ENCODE measurements at places on chromosomes 2 and 18. TPM values are rescaled to one million over a fixed set of nuclear protein-coding genes. Genes with fewer than 3 reads are reported as not detected.

DNA sequence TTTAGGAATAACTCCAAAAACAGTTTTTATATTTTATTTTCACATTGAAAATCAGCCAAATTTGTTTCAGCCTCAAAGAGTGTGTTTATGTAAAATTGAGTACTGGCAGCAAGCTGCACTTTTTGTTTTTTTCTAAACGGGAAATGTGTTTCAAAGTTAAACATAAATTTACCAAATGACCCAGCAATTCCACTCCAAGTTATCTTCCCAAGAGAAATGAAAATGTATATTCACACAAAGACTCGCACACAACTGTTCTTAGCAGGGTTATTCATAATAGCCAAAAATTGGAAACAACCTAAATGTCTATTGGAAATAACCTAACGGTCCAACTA is 9.3 kb downstream of the ALPK2 start:
- no peak for DNase-seq

DNA sequence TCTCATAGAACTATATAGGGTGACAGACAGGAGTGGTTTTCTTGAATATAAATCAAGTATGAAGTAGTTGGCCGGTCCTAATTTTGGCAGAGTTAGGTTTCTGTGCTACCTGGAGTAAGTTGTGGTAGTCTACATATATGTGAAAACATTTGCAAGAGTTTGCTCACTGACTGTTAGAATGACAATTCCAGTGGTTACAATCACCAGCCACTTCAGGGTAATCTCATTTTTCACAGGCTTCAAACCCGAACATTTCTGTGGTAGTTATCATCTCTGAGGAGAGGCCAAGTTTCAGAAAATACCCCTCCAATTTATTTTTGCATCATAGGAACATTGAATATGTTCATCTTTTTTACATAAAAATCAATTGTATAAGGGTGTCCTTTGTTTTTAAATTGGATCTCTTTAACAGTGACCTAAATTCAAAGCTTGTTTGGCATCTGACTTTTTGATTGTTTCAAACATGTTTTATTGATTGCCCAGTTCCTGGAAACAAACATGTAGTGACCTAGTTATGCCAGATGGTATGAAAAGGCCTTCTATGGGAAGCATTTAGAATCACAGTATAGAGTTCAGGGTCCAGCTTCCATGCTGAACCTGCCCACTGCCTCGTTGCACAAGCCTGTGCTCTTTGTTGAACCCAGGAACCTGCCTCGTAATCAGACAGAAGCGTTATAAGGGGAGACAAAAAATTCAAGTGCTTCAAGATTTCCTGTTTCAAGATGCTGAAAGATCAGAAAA is 250.6 kb downstream of the LTBP1 start:
- no peak for DNase-seq

DNA sequence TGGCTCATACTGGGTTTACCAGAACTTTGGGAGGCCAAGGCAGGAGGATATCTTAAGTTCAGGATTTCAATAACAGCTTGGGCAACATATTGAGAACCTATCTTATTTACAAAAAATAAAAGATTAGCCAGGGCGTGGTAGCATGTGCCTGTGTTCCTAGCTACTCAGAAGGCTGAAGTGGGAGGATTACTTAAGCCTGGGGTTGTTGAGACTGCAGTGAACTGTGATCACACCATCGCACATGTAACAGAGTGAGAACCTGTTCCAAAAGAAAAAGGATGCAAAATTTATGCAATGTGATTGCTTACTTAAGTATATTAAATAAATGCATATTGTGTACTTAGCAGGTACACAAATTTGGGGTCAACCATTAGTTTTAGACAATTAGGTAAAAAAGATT is 768.9 kb upstream of the CDH7 start:
- DNase-seq: no peak

- DNase-seq: no peak
These were observed 94.3 kb upstream of the ITGB6 start for GRCh38 chr2:160294339-160294803.

- peak; percentile 74 for DNase-seq
These were observed 86.8 kb upstream of the DNER start for GRCh38 chr2:229800997-229801754.

DNA sequence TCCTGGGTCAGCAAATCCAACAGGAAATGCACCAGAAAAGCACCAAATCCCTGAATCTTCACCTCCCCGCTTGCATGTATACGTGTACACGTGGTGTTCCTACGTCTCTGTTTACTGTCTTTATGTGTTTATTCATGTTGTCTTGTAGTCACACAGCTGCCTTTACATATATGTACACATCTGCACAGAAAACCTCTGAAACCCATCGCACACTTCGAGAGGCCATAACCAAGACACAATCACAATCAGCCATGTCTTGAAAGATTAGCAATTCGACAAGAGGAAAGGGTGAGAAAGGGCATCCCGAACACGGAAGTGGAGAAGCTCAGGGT is 98.1 kb downstream of the PLB1 start:
- DNase-seq: no peak

DNA sequence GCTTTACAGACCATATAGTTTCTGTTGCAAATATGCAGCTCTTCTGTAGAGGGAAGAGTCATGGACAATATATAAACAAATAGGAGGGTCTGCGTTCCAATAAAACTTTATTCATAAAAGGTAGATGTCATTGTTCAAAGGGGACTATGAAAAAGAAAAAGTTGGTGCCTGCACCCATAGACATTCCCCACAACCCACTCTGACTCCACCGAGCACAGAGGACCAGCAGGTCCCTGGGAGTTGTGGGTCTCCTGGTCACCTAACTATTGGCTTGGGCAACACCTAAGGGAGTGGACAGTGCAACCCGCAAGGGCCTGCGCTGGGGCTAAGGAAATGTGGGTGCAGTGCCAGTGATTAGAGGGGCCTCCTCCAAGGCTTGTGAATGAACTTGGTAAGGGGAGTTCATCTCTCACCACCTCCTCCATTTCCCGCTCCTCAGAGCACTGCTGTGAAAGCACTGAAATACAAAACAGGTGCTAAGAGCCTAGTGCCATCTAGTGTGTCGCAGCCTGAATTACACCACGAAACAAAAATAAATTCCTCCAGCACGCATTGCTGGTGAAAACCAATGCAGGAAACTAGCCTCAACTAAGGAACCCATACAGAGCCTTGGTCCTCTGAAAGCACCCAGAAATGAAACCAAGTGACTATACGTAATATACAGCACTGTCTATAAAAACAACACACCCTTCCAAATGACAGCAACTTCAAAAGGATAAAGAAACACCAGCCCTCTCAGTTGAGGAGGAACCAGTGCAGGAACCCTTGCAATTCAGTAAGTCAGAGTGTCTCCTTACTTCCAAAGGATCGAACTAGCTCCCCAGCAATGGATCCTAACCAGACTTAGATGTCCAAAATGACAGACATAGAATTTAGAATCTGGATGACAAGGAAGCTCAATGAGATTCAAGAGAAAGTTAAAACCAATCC is 166.6 kb downstream of the RNF144A start:
- peak; percentile 15 for DNase-seq

- no peak for DNase-seq
These were observed 311.6 kb downstream of the DSC3 start for GRCh38 chr18:30730915-30731314.

- DNase-seq: no peak
These were observed 304.4 kb upstream of the ZC3H15 start for GRCh38 chr2:186181625-186182024.

DNA sequence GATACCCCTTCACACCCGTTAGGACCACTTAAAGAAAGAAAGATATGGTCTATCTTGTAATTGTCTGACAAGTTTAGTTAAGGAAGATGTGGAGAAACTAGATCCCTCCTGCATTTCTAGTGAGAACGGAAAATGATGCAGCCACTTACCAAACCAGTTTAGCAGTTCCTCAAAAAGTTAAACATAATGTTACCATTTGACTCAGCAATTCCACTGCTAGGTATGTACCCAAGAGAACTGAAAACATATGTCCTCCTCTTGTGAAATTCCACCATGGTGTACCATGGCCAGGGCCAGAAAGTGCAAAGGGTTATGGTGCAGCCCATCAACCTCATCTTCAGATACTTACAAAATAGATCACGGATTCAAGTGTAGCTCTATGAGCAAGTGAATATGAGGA is 79.0 kb upstream of the ID2 start:
- no peak for DNase-seq

ZNF516 gene
- 29.3 TPM for total RNA-seq

GCG gene
- not detected for total RNA-seq

SP140 gene
- 55.1 TPM for total RNA-seq

ALK gene
- total RNA-seq: not detected

GREB1 gene
- total RNA-seq: 0.31 TPM
